ENCODE measurements at places on chromosomes 2 and 18. TPM values are rescaled to one million over a fixed set of nuclear protein-coding genes. Genes with fewer than 3 reads are reported as not detected.

The FEV gene
- not detected for total RNA-seq

The DUSP2 gene
- 1.5 TPM for total RNA-seq

The RAB6D gene
- total RNA-seq, result not detected

The IL36G gene
- not detected for total RNA-seq
